ENCODE measurements at places on chromosomes 7 and 10.

- no peak for DNase-seq
Measured at GRCh38 chr7:88306590-88307048, at the start of gene STEAP4. STEAP4 (minus strand) TSS chr7:88306894; CDS start chr7:88284269, 22,625 bp downstream.

GRCh38 chr7:34982371-34983019 is 54.8 kb downstream of the DPY19L1 start:
- DNase-seq: no peak

GRCh38 chr7:139808427-139808826 is 20.6 kb upstream of the TBXAS1 start:
- no peak for DNase-seq

DNA sequence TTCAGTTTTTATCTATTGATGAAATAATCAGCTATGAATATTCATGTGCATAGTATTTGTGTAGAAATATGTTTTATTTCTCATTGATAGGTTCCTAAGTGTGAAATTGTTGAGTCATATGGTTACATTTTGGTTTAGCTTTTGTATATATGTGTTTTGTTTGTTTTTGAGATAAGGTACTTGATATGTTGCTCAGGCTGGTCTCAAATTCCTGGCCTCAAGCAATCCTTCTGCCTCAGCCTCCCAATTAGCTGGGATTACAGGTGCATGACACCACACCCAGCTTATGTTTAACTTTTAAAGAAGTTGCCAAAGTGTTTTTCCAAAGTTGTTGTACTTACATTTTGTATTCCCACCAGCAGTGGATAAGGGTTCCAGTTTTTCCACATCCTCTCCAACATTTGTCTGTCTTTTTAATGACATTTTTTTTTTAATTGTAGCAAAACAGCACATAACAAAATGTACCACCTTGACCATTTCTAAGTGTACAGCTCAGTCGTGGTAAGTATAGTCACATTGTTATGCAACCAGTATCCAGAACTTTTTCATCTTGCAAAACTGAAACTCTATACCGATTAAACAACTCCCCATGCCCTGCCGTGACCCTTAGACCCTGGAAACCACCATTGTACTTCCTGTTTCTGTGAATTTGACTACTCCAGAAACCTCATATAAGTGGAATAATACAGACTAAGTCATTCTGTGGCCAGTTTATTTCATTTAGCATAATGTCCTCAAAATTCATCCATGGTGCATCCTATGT is 12.6 kb upstream of the UBE2D1 start:
- DNase-seq: no peak

DNA sequence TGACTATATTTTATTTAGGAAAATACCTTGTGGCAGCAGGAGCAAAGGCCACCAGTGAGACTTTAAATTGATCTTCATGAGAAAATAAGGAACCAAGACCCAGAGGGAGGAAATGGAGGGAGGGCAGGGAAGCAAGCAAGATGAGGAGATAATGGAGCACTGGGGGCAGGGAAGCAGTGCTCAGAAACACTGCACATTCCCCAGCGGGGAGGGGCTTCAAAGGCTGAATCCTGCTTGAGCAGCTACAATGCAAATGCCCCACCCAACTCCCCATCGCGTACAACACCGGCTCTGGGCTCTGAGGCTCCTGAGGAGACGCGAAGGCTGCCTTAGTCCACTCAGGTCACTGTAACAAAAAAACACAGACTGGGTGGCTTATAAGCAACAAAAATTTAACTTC is 503.8 kb downstream of the GRID1 start:
- no peak for DNase-seq

DNA sequence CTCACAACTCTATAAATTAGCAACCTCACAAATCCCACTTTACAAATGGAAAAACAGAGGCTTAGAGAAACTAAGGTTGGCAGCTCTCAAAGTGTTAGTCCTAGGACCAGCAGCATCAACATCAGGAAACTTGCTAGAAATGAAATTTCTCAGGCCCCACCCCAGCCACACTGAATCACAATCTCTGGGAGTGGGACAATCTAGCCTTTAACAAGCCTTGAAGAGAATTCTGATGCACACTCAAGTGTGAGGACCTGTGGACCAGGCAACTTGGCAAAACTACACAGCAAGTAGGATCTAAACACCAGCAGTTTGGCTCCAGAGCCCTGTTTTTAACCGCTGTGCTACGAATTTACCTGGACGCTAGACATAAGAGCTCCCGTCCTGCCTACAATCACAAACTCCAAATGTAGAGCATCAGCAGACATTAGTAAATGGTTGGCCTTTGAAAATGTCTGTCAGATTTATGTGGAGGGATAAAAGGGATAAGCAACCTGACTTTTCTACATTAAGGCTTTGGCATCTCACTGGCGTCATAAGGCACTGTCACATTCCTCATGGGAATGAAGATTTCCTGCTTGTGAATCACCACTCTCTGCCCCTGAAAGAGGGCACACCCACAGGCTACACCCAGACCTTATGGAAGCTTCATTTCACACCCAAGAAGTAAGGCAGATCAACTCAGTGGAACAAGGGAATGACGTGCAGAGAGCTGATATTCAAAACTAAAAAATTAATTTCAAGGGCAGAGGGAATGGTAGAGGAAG is 34.5 kb downstream of the PPP1R3C start:
- no peak for DNase-seq

DNA sequence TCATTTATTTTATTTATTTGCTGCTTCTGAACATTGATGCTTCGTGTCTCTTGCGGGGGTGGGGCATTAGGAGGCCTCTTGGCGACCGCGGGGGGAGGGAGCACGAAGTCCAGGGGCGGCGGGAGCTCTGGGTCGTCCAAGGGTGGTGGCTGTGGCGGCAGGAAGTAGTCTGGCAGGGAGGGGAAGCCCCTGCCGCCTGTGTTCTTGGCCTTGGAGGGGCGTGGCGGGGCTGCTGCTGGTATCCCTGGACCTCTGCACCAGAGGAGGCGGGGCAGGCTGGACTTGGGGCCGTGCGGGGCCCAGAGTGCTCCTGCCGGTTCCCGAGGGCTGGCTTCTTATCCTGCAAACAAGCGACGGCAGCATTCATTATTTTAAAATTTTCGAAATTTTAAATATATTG is 70.5 kb upstream of the ABI1 start:
- DNase-seq: no peak

DNA sequence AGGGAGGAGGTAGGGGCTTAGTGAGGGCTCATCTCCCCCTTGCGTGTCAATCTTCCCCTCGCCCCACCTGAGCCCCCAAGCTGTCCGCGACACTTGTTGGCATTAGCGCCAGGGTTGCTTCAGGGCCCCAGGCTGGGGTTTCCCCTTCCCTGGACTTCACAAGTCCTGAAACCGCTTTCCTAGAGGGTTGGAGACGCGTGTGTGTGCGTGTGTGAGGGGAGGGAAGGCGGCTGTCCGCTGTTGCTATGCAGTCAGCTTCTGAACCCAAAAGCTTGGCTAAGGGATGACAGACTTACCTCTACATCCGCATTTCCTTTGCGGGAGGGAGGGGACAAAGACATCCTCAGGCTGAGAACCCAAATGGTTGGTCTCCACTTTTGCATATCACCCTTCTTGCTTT is 803 bp downstream of the GOLGA7B start:
- DNase-seq: no peak

Measured in stimulated activated CD8-positive, alpha-beta memory T cell treated with anti-CD3 and anti-CD28 coated beads, Interleukin-15, amount 100 ng/mL, for 24 hours (primary cell).